Stimulated activated CD8-positive, alpha-beta memory T cell treated with anti-CD3 and anti-CD28 coated beads, Interleukin-7, amount 100 ng/mL, for 1 hour (primary cell): ENCODE measurements at places on chromosomes 1 and 21.

DNA sequence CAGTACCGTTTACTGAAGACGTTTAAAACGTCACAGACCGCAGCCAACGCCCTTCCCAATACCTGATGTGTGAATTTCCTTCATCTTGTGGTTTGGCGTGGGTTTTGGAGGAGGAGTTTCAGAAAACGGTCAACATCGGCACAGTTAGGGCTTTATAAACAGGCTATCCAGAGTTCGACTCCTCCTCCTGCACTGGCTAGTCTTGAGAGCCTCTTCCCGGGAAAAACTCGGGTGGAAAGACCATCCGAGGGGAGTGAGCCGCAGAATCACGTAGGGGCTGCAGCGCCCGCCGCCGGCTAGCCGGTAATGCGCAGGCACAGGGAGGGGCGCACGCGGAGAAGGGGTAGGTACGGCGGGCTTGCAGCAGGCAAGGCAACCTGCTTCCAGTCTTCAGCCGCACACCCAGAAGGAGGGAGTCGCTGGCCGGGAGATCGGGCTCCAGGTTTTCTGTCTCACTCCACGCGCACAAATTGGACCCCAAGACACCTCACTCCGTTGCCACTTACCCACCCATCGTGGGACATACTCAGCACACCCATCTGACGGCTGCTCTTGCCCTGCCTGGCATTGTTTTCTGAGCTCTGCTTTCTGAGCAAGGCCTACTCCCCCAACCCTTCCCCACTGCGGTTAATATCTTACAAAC is 25.4 kb downstream of the SLC19A2 start:
- DNase-seq: no peak

DNA sequence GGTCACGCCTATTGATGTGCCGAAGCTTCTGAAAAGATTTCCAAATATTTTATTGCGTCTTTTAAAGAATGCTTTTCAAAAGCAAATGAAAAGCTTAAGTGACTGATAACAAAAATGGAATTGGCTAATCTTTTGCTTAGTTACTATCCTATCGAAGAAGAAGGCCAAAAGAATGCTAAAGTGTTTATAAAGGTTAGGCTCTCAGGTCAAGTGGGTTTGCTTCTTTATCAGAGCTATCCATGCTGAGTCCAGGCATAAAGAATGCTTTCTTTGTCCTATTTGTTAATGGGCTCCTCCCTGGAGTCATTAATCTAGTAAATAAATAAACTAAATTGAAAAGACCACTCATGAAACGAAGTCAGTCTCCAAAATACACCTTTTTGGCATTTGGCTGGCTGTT is 133.4 kb upstream of the LYPLAL1 start:
- DNase-seq: no peak

DNA sequence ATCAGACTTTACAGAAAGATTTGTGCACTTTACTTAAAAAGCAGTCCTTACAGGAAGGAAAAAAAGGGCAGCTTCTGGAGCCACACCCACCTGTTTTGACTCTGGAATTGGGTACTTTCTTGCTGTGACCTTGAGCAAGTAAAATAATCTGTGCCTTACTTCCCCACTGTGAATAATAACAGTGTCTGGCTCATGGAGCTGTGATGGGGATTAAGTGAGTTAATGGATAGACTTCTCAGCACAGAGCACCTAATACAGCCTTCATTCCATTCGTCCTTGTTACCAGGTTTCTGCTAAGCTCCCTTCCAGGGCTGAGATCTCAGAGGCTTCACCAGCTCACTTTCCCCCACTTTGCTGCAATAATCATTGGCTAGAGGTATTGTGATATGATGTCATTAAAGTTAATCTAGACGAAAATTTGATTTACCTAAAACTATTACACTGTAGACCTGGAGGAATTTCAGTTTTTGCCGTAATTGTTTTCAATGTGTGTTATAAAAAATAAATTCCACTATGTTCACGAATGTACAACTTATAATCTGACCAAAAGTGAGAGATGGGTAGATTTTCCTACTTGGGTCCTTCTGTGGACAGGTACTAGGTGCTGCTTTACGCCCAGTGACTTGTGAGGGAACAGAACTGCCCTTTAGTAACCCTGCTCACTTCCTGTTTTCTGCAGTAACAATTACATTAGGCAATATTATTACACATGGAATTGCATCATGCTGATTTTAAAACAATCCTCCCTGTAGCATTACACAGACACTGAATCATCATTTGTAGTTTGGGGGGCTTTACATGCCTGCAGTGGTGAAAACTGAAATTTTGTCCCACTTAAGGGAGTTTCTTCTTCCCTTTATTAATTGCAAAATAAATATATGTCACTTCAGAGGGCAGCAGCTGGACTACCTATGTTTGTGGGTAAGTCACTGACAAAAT is 19.7 kb upstream of the ABCG1 start:
- DNase-seq: no peak

GRCh38 chr1:26702680-26703038 is 6.8 kb downstream of the ARID1A start:
- DNase-seq: no peak

- peak; percentile 27 for DNase-seq
These were observed 32.3 kb downstream of the TMEM63A start for GRCh38 chr1:225849925-225850324.
